ENCODE measurements at places on chromosomes 3 and 15.

GRCh38 chr3:153602801-153603200 lies 440.8 kb downstream of the RAP2B start:
- no peak for DNase-seq

DNA sequence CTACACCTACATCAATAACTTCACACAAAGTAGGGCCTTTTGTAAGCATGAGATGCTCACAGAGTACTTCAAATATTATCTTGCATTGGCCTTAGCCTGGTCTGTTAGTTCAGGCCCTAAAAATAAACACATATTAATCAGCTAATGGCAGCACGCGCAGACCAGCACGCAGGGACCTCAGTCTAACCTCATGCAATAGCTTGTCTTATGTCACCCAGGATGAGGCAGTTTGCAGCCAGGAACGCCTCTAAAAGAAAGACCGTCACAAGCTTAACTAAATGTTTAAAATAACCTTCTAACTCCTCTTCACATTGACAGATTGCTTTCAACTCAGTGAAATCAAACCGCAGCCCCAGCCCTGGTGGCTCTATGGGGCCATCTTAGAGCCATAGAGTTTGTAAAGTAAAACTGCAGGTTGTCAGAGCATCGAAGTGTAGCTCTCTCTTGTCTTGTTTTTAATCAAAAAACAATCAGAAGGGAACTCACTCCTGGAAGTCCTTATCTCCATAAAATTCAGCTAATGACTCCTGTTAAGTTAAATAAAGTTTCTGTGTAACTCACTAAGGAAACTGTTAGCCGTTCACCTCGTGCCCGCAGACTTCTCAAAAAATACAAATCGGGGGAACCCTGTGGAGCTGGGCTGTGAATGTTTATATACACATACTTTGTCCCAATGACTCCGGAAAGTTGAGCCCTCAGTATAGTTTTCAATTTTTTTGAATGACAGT lies 212.6 kb downstream of the CDIN1 start:
- DNase-seq, result no peak

DNA sequence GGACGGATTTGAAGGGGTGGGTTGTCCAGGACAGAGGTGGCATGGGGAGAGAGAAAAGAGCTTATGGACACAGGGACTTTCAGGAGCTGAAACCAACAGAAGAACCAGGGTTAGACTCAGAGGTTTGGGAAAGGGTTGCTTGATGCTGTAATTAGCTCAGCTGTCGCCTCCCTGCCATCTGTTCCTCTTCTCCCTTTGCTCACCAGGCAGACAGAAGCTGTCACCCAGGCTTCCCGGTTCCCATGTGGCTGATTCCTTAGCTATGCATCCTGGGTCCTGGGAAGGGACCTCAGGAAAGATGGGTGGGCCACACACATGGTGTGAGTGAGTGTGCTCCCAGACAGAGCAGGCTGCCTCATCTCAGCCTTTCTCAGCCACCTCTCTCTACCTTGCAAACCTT lies 14.1 kb downstream of the PTPN23 start:
- no peak for DNase-seq

DNA sequence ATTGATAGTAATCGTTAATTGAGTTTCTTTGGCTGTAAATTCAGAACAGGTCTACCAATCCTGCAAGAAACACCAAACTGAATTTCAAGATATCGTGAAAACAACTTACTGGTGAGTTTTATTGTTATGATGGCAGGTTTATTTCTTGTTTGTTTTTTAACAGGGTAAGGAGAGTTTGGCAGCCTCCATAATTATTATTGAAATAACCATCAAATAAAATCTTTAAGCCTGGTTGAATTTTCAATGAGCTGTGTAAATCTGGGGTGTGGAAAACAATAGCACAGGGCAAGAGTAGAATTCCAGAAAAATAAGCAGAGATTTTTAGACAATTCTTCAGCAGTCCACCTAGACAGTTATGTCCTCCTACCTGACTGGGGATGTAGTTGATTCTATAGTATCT lies 196.5 kb downstream of the MECOM start:
- no peak for DNase-seq

- DNase-seq, result no peak
These were observed 59.2 kb upstream of the IL12A start for GRCh38 chr3:159929171-159930141.

DNA sequence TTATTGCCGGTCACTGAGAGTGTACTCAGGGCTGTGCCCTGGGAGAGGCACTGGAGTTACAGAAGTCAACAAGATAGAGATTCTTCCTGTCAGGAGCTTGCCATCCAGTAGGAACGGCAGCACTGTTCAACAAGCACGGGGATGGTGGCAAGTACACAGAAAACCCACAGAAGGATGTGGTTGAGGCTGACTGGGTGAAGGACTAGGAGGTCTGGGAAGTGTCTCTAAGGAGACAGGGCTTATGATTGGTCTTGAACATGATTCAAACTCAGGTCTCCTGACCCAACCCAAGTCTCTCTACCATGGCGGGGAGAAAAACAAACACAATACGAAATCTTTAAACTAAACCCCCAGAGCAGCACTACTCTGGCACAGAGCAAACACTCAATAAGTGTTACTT lies 37.6 kb downstream of the ERICH6 start:
- DNase-seq, result no peak

DNA sequence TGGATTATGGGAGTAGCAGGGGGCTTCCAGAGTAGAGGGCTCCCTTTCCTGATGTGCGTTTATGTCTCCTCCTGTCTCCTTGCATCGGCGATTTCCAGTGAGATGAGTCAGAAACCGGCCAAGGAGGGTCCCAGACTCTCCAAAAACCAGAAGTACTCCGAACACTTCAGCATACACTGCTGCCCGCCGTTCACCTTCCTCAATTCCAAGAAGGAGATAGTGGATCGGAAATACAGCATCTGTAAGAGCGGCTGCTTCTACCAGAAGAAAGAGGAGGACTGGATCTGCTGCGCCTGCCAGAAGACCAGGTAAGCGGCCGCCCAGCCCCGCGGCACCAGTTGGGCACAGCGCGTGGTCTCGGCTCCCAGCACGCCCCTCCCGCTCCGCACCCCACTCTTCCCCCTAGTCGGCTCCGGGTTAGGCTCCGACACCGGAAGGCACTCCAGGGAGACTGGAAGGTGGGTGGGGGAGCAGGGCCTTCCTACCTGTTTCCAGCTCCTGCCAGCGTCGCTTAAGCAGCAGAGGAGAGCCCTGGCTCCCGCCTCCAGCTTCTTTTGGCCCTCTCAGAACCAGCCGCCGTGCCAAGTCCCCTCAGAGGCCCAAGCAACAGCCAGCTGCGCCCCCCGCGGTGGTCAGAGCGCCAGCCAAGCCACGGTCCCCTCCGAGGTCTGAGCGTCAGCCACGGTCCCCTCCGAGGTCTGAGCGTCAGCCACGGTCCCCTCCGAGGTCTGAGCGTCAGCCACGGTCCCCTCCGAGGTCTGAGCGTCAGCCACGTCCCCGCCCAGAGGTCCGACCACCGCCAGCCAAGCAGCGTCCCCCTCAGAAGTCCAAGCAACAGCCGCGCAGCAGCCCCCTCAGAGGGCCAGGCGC lies 34.7 kb downstream of the MOBP start:
- no peak for DNase-seq

- no peak for DNase-seq
These were observed 13.6 kb upstream of the TATDN2 start for GRCh38 chr3:10234526-10235230.

DNA sequence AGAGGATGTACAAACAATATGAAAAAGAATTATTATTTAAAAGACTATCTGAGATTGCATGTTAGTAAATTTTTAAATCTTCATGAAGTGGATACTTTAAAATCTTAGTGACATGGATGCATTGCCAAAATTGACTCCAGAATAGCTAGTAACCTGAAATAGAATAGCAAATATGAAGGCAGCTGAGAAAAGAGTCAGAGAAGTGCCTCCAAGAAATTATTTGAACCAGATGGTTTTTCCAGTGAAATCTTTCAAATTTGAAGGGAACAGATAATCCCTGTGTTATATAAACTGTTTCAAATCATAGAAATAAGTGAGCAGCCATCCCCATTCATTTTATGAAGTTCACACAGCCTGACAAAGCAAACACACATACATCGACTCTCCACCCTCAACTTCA lies 29.6 kb downstream of the FSIP1 start:
- DNase-seq, result no peak

- DNase-seq, result no peak
These were observed 10.9 kb downstream of the LRRFIP2 start for GRCh38 chr3:37163262-37164015.

DNA sequence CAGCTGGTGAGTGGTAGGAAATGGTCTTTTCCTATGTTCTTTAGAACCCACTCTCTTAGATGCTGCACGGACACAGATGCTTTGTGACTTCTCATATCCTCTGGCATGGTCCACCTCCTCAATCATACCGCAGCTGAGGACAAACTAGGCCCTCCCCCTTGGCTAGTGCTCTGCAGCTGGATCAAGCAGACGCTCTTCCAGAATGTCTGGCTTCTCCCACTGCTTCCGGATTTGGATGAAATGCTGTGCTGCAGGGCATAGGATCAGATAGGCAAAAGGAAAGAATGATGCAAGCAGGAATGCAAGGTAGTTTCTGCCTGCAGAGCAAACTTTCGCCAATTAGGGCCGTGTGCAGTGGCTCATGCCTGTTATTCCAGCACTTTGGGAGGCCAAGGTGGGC lies 75.7 kb upstream of the SLC4A7 start:
- no peak for DNase-seq

- no peak for DNase-seq
These were observed 35.8 kb upstream of the ABHD2 start for GRCh38 chr15:89052474-89052873.

DNA sequence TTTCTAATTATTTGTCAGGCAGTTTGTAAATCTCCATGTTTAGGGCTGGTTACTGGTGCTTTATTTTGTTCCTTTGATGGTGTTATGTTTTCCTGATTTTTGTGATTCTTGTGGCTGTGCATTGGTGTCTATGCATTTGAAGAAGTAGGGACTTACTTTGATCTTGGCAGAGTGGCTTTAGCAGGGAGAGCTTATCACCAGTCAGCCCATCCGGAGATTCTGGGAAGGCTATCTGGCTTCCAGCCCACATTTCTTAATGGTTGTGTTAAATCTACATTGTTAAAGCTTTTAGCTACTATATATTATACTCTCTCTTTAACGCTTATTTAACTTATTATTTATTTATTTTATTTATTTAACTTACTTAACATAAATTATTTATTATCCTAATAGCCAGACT lies 35.1 kb downstream of the FBXL2 start:
- no peak for DNase-seq

DNA sequence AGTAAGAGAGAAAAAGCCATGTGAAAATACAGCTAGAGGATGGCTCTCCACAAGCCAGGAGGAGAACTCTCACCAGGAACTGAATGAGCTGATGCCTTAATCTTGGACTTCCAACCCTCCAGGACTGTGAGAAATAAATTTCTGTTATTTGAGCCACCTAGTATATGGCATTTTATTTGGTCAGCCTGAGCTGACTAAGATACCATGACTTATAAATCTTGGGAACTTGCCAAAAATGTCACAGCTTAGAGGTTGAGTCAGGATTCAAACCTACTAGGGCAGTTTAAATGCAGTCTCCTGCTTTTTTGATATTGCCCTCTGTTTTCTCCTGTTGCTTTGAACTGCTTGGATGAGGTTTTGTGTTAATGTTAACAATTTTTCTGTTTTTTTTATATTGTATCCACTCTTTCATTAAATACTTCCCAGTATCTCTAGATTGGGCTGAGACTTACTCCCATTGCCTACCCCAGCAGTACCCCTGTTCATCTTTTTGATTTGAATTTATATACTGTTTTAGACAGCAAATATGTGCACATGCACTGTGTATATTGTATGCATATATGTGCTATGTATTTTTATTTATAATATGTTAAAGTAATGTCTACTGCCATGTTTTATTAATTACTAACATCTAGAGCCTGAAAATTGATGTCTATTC lies 1223.2 kb downstream of the OTOL1 start:
- no peak for DNase-seq

- no peak for DNase-seq
These were observed 65.6 kb upstream of the IQSEC1 start for GRCh38 chr3:13138833-13139145.

- no peak for DNase-seq
These were observed 85.7 kb downstream of the ARIH1 start for GRCh38 chr15:72559781-72560180.

GRCh38 chr3:178096955-178097354 lies 439.3 kb upstream of the KCNMB2 start:
- no peak for DNase-seq
